ENCODE measurements at places on chromosomes 7 and 10. TPM values are rescaled to one million over a fixed set of nuclear protein-coding genes. Genes with fewer than 3 reads are reported as not detected.

The ZNF727 gene
- 3.1 TPM for total RNA-seq

The CFAP70 gene
- total RNA-seq: 6.5 TPM

The LRIT1 gene
- 3.6 TPM for total RNA-seq

The ZNF248 gene
- 35.9 TPM for total RNA-seq

The CREB5 gene
- 17.8 TPM for total RNA-seq

The CALN1 gene
- 1.2 TPM for total RNA-seq

The SYT15 gene
- total RNA-seq: 11.3 TPM

The PCBD1 gene
- 25.5 TPM for total RNA-seq

The TFEC gene
- total RNA-seq: 16.6 TPM

The RPEL1 gene
- 3.9 TPM for total RNA-seq

The COL13A1 gene
- total RNA-seq: 18.3 TPM

The KIAA1549 gene
- total RNA-seq: 3.4 TPM

The TSPAN15 gene
- total RNA-seq: 48.9 TPM

The SKAP2 gene
- total RNA-seq: 12.0 TPM

The ANKRD30A gene
- total RNA-seq: 0.72 TPM

The CDHR3 gene
- total RNA-seq: 1.7 TPM

The PTN gene
- total RNA-seq: 25.8 TPM

The GPNMB gene
- 77.5 TPM for total RNA-seq

The TLL2 gene
- total RNA-seq: 1.2 TPM

The SFRP4 gene
- 3.4 TPM for total RNA-seq

The CHRM2 gene
- total RNA-seq: 7.5 TPM

The MUC12 gene
- total RNA-seq: 2.9 TPM

The GCK gene
- 1.2 TPM for total RNA-seq

The MAGI2 gene
- 51.5 TPM for total RNA-seq

The PURB gene
- total RNA-seq: 40.0 TPM

The CAV2 gene
- 209 TPM for total RNA-seq

The TMEM26 gene
- total RNA-seq: 1.9 TPM

The ZNF488 gene
- 0.96 TPM for total RNA-seq

The GPR158 gene
- total RNA-seq: 5.3 TPM

The EGR2 gene
- 11.8 TPM for total RNA-seq
